ENCODE measurements at places on chromosomes 5 and 9. TPM values are rescaled to one million over a fixed set of nuclear protein-coding genes. Genes with fewer than 3 reads are reported as not detected.

The SPRY4 gene
- total RNA-seq, result 0.90 TPM

The FBP2 gene
- not detected for total RNA-seq

The KIF12 gene
- not detected for total RNA-seq

The PIP5K1B gene
- total RNA-seq, result 4.7 TPM

The ZNF658 gene
- total RNA-seq, result 3.3 TPM
